ENCODE measurements at places on chromosomes 12 and 14. TPM values are rescaled to one million over a fixed set of nuclear protein-coding genes. Genes with fewer than 3 reads are reported as not detected.

DNA sequence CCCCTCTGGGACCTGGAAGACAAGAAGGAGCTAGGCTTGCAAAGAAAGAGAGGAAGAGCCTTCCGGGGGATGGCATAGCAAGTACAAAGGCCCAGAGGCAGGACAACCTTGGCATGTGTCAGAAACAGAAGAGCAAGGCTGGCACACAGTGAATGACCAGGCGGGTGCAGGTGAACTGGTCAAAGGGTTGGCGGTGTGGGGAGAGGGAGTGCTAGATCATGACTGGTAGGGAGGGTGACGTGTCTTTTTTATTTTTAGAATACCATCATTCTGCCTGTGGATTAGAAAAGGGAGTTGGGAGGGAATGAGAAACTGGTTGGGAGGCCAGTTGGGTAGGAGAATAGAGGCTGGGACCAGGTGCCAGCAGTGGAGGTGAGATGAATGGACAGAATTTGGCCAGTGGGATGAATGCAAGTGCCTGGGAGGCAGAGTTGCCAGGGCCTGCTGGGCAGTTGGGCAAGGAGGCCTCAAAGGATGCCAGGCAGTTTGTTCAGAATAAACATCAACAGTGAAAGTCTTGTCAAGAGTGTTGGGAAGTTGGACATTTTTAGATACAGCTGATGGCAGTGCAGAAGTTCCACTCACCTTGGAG, 168.3 kb downstream of the CACNA1C start:
- DNase-seq = no peak

DNA sequence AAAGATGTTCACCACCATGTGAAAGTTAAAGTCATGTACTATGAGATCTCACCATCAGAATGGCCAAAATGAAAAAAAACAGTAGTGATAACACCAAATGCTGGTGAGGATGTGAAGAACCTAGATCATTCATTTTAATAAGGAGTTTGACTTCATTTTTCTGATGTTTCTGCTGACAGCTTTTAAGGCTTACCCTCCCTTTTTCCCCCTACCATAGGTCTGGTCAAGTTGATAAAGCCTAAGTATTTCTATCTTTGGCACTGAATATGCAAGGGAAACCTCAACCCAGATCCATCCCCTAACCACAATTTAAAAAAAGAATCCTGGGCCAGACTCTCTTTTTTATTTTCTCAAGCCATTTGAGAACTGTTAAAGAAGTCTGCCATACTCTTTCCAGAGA, 689.6 kb upstream of the FOXG1 start:
- no peak for DNase-seq

DRAM1 gene
- 20.9 TPM for total RNA-seq

DNA sequence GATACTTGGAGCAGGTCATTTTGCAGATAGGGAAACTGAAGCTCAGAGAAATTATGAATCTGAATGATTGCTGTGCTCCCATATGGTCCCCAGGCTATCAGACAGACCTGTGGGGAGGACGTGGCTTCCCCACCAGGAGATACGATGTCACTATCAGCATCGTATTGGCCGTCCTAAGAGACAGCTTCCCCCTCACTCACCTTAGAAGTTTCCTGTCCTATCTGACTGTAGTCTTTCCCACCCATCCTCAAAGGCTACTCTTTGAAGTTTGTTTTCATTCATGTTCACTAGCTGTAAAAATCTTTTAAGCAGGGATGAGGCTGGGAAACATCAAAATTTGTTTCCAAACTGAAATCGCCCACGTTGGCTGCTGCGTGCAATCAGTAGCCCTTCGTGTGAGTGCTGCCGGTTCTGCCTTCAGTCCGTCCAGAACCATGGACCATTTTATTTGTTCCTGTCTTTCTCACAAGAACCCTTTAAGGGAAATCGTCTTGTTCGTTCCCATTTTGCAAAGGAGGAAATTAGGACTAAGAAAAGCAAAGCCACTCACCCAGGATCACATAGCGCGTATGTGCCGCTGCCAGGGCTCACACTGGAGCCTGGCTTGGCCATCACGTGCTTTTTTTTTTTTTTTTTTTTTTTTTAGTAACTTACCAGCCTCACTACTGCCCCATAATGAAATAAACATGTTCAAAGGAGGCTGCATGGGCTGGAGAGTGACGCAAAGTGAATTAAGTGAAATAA, 1.0 kb upstream of the KDM2B start:
- DNase-seq = no peak

DNA sequence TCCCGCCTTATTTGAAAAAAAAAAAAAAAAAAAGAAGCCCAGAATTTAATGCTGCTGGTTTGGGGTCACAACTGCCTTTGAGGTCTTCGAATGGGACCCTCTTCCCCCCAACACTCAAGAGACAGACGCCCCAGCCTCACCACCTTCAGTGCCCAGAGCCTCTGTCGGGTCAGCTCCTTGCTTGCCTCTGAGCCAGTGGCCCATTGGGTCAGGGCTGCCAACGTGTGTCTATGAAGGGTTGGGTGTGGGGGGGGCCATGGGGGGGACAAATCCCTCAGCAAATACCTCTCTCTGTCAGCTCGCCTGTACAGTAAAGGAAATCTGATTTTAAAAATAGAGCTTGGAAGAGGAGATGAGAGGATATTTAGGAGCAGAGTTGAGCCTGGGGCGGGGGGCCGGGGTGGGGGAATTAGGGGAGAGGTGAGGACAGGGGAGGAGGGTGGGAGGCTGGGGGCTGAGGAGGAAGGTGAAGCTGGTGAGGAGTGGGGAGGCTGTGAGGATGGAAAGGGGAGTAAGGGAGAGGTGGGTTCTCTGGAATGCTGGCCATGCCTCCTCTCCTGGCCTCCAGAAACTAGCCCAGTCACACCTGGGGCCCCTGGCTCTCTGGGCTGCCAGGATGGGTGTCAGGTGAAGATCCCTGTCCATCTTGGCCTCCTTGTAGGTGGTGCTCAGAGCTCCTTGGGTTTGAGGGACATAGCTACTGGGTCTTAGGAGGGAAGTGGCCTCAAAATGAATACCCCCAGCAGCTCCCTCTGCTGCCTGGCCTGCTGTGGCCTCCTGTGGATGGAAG, 13.3 kb downstream of the RTL1 start:
- no peak for DNase-seq

- no peak for DNase-seq
Measured at GRCh38 chr12:43979450-43979849, 143.6 kb downstream of the TMEM117 start.

GRCh38 chr12:100267603-100268281, 765 bp downstream of the SCYL2 start:
- peak; percentile 12 for DNase-seq

SMIM41 gene
- total RNA-seq = not detected

DNA sequence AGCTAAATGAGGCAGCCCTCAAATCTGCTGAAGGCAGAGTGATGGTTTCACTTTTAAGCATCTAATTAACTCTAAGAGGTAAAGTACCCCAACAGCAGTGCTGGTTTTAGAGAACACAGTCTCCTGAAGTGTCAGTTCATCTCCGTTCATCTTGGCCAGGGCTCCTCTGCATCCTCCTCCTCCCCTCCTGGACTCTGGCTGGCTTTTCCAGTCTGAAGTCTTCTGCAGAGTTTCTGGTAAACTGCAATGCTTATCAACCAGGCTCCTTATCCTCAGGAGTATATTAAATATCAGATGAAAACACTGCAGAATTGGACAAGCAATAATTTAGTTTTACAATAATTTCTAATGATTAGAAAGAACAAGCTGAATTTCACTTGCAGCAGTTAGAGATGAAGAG, 115.4 kb downstream of the GTF2A1 start:
- DNase-seq = no peak

GRCh38 chr14:99374964-99375363, 103.0 kb upstream of the BCL11B start:
- DNase-seq = no peak

GRCh38 chr12:78442454-78442801, 422.1 kb upstream of the SYT1 start:
- DNase-seq = no peak

GRCh38 chr14:52026901-52027300, 37.6 kb downstream of the RTRAF start:
- no peak for DNase-seq

DNA sequence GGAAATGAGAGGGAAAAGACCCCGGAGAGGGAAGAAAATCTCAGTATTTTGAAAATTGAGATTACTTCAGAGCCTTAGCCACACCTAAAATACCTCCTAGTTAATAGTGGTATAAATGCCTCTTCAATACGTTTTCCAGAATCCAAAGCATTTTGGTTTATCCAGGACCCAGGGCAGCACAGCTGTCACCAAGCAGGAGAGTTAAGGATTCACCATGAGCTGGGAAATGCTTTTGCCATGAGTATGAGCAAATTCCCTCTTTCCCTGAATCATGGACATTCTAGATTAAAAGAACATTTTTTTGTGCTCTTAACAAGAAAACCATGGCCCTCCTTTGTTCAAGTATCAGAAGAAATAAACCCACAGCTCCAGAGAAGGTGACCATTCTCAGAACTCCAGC, 21.8 kb upstream of the RTRAF start:
- DNase-seq = no peak

TAS2R31 gene
- total RNA-seq = 6.5 TPM

PTPN21 gene
- total RNA-seq = 3.3 TPM

DPPA3 gene
- not detected for total RNA-seq

DNA sequence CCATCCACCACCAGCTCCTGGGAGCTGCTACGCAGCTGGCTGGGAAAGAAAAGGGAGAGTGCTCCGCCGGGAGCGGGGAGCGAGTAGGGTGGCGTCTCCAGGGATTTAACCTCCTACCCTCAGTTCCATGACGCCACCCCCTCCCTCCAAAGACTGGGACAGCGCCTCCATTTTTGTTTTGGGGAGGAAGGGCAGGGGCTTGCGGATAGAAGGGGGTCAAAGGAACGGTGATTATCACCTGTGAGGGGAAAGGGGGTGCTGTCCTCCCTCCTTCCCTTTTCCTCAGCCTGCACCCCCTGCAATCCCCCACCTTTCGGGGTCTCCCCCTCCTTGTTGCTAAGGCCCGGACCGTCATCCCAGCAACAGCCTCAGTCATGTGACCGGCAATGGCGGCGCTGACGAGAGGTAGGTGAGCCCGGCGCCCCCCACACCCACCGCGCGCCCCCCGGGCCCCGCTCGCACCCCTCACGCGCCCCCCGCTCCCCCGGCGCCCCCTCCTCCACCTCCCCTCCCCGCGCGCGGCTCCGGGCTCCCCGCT, at the start of gene DTX3:
Gene DTX3 (plus strand): TSS at position 371 of the 538 bp plus-strand sequence. CDS start 1,694 bp downstream, outside the sequence.
- DNase-seq = no peak

- DNase-seq = no peak
Measured at GRCh38 chr14:22544406-22544805, 44.6 kb downstream of the DAD1 start.
